T-helper 17 cell (primary cell): ENCODE measurements at places on chromosomes 12 and 14. TPM values are rescaled to one million over a fixed set of nuclear protein-coding genes. Genes with fewer than 3 reads are reported as not detected.

The FAM90A1 gene
- total RNA-seq: not detected

The SPX gene
- total RNA-seq: not detected

The GLIPR1L1 gene
- not detected for total RNA-seq

The BEGAIN gene
- 4.5 TPM for total RNA-seq

The WNT5B gene
- not detected for total RNA-seq

The APOF gene
- total RNA-seq: not detected

The TTLL5 gene
- total RNA-seq: 31.9 TPM

The MYH6 gene
- not detected for total RNA-seq

The PTPRO gene
- 4.5 TPM for total RNA-seq

The SLC6A12 gene
- not detected for total RNA-seq

The PRR4 gene
- total RNA-seq: 1.8 TPM

The RNASE3 gene
- total RNA-seq: not detected

The LUM gene
- not detected for total RNA-seq

The HNF1A gene
- total RNA-seq: not detected

The NAV3 gene
- 0.08 TPM for total RNA-seq

The TAS2R30 gene
- total RNA-seq: 6.6 TPM

The LRP1-AS gene
- not detected for total RNA-seq

The PRKD1 gene
- not detected for total RNA-seq

The AJUBA gene
- 1.5 TPM for total RNA-seq

The TAS2R10 gene
- total RNA-seq: not detected

The FITM1 gene
- 1.9 TPM for total RNA-seq

The KLRD1 gene
- not detected for total RNA-seq

The SPIC gene
- not detected for total RNA-seq

The TRIM9 gene
- 0.07 TPM for total RNA-seq

The KCNJ8 gene
- not detected for total RNA-seq
